ENCODE measurements at places on chromosomes 16 and 17. TPM values are rescaled to one million over a fixed set of nuclear protein-coding genes. Genes with fewer than 3 reads are reported as not detected.

Gene RGS9
- total RNA-seq: 8.6 TPM

Gene SLC5A10
- total RNA-seq: not detected

- DNase-seq: no peak
Measured at GRCh38 chr16:53566552-53567245, 63.7 kb upstream of the AKTIP start.

DNA sequence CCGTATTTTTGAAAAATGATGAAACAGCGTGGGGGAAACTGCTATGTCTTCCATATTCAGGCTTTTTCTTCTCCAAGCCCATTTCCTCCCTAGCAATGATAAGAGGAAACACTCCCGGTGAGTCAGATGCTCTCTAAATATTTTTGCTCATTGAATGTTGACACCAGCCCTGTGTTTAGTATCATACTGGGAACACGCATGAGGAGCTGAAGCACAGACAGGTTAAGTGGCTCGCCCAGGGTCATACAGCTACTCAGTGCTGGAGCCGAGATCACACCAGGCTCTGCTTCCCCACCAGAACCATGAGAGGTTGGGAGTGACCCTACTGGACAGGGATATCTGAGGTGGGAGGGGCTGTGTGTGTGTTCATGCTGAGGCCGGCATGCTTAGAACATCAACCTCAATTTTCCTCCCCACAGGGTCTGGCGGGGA, 37.8 kb upstream of the ADGRG1 start:
- no peak for DNase-seq

Gene SCNN1G
- 2.6 TPM for total RNA-seq

Gene KRTAP2-2
- total RNA-seq: not detected

- DNase-seq: no peak
Measured at GRCh38 chr16:25126820-25127232, 15.3 kb downstream of the LCMT1 start.

Gene CCDC154
- 0.47 TPM for total RNA-seq

- no peak for DNase-seq
Measured at GRCh38 chr17:2083613-2084035, 28.7 kb downstream of the HIC1 start.

DNA sequence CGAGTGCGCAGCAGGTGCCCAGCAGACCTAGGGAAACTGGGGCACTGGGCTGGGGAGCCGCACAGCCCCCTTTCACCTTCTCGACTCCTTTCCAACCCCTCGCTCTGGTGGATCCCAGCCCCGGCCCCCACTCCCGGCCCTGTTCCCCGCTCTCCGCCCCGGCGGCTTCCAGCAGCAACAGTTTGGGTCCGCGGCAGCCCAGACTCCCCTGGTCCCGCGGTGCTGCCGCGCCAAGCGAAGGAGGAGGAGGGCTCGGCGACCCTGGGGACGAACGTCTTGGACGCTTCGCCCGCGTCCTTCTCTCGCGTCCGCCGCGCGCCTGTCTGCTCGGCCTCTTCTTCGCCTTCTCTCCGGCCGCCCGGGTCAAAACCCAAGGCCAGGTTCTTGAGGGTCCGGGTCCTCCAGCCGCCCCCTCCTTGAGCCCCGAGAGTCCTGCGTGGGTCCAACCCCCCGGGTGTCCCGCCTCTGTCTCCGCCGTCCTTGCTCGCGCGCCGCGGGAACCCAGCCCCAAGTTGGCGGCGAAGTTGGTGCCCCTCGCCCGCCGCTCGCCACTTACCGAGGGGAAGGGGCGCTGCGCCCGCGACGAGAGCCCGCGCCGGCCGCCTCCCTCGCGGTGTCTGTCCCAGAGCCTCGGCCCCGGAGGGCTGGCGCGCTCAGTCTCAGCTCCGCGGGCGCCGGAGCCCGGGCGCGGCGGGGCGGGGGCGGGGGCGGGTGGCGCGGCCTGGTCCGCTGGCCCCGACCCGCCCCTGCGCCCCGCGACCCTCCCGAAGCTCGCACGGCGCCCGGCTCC, 1.4 kb upstream of the GRIN2C start:
- no peak for DNase-seq

DNA sequence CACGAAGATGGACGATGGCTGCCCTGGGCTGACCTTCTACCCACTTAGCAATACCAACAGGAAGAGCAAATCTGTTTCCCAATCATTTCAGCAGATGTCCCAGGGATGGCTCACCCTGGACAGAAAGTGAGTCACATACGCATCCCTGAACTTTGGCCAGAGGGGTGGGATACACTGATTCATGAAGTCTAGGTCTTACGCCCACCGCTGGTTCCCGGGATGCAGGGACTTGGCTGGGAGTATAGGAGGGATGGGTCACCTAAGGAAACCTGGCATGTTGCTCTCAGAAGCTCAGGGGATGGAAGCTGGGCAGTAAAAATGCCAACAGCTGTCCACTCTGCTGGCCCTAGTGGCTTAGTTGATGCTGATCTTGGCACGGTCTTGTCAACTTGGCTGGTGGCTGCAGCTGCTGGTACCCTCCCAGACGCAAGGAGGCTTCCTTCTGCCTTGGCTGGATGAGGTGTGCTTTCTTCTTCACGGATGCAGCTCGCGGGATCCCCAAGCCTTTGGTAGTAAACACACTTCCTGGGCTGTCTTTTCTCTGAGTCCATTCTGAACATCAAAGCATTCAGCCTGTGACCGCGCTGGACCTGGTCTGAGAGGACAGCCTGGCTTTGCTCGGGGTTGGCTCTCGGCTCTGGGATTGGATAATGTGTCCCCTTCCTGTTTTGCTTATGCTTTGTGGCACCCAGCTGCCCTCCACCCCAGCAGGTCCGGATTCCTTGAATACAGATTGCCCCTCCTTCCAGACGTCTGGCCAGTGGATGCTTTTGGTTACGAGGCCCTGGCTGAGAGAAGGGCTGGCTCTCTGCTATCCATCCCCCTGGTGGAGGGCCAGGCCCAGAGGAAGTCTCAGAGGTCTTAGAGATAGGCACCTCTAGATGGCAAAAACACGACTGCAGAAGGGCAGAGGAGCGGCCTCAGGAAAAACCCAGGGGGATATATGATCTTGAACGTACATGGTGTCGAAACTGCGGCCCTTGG, 71.5 kb downstream of the RAP1GAP2 start:
- no peak for DNase-seq

- no peak for DNase-seq
Measured at GRCh38 chr17:70171159-70171558, 1.8 kb downstream of the KCNJ2 start.

DNA sequence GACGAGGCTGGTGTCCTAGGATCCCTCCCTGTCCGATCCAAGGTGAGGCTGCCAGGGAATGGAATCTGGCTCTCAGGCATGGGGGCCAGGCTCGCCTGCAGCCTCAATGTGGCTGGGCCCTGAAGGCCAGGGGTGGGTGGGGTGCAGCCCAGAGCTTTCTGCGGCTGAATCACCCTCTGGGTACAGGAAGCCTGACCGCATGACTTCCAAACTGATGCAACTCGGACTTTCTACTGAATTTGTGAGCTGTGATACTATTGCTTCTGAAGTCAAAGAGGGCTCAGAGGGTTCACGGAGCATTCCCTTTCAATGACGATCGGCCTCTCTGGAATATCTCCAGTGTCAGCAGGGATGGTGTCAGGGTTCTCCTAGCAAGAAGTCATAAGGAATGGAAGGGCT, 123.7 kb downstream of the METRNL start:
- peak; percentile 16 for DNase-seq

GRCh38 chr16:47375423-47375822, 85.4 kb downstream of the ITFG1 start:
- no peak for DNase-seq

GRCh38 chr17:44774271-44775135, 15.7 kb downstream of the ADAM11 start:
- peak; percentile 92 for DNase-seq

DNA sequence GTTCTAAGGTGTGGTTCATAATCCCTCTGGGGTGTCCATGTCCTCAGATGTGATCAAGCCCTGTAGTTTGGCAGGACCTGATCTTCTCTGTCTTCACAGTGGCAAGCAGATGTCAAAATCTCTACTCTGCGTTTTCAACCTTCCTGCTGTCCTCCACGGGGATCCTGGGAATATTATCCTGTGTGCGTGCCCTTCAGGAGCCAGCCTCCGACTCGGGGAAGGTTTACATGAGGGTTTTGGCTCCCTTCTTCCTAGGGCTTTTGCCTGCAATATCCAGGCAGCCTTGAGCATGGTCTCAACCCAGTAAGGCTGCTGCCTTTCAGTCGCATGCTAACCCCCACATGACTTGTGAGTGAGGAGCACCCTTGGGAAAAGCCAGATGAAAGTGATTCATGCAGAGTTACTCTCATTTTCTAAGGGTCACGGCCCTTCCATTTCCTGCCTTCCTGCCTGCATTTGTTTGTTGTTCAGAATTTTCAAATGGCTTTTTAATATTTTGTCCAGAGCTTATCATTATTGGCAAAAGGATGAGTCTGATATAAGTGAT, 202.2 kb upstream of the CHMP6 start:
- DNase-seq: no peak

DNA sequence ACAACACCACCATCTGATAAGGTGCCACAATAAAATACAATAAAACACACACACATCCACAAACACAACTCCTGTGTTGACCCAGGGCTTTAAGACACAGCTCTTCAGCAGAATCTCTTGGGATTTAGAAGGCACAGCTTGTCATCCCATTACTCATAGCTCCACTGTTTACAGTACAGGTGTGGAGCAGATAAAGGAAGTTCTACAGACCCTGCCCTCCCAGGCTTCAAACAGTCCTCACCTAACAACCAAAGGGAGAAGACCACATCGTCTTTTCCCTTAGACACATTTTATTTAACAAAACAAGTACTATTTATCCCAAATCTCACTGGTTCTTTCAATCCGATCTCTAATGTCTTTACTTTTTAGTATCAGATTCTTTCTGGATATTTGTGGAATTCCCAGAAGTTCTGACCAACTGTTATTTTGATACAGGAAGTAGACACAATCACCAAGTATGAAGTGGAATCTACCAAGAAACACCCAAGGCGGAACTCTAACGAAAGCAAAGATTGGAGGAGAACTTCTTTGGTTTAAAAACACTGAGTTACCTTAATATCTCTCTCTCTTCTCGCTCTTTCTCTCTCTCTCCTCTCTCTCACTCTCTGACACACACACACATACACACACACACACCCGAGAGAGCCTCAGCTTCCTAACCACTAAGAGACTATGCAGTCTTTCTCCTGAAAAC, 46.1 kb downstream of the CYTH1 start:
- DNase-seq: no peak

Gene KRT15
- 28.7 TPM for total RNA-seq

DNA sequence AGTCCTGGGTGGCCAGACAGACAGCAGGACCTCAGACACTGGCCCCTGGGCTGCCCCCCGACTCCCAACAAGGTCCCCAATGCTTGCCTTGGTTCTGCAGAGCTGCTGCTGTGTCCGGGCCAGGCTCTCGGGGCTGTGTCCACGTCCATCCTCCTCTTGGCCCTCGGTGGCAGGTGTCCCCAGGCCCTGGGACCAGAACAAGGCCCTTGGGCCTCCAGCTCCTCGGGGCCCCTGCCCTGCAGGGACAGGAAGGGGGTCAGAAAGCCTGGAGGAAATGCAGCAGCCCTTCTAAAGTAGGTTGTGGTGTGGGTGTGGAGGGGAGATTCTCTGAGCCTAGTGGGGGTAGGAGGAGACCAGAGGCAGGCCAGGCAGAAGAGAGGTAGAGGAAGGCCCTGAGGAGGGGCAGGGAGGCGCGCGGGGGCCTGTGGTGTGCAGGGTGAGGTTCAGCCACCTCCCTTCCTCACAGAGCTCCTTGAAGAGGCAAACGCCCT, 2.5 kb upstream of the AXIN1 start:
- DNase-seq: no peak

- DNase-seq: no peak
Measured at GRCh38 chr17:68595496-68595895, 5.7 kb downstream of the FAM20A start.

DNA sequence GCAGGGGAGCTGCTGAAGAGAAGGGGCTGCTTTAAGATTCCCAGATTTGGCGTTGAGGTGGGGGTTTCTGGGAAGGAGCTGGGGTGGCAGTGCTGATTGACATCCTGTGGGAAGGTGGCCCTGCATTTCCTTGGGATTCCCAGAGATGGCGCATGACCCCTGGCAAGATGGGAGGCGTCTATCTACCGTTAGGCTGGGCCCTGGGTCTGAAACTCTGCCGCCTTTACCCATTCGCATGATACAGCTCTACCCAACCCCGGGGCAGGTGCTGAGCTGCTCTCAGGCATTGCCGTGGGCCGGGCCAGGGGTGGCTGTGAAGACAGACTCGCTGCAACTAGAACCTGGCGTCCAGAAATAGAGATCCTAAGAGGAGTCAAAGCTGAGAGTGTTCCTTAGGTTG, 9.9 kb upstream of the MVD start:
- DNase-seq: no peak

DNA sequence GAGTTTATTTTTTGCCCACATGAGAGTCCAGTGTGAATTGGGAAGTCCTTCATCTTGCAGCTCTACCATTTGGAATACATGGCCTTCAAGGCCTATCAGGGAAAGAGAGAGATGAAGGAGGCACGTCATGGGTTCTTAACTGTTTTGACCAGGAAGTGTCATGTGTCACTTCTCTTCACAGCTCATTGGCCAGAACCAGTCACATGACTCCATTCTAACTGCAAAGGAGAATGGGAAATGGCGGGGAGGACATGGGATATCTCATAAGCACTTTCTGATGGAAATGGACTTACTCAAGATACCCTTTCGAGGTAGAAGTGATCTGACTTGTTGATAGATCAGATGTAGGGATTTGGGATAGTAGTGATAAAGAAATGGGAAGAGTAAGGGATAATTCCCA, 57.9 kb upstream of the CES5A start:
- DNase-seq: no peak

GRCh38 chr17:45639297-45639849, 144.7 kb upstream of the CRHR1 start:
- DNase-seq: no peak

Gene BRIP1
- 4.4 TPM for total RNA-seq

Gene CCL16
- total RNA-seq: 1.1 TPM

Gene SPN
- total RNA-seq: 3.0 TPM

- DNase-seq: peak; percentile 60
Measured at GRCh38 chr16:11949527-11949926, 7.7 kb upstream of the NPIPB2 start.

Gene CDK5RAP3
- 1,062 TPM for total RNA-seq

- no peak for DNase-seq
Measured at GRCh38 chr16:51168755-51169154, 17.7 kb upstream of the SALL1 start.

GRCh38 chr16:15502041-15502725, 67.8 kb downstream of the BMERB1 start:
- DNase-seq: no peak

- DNase-seq: no peak
Measured at GRCh38 chr17:41523787-41524186, 4.3 kb downstream of the KRT19 start.

DNA sequence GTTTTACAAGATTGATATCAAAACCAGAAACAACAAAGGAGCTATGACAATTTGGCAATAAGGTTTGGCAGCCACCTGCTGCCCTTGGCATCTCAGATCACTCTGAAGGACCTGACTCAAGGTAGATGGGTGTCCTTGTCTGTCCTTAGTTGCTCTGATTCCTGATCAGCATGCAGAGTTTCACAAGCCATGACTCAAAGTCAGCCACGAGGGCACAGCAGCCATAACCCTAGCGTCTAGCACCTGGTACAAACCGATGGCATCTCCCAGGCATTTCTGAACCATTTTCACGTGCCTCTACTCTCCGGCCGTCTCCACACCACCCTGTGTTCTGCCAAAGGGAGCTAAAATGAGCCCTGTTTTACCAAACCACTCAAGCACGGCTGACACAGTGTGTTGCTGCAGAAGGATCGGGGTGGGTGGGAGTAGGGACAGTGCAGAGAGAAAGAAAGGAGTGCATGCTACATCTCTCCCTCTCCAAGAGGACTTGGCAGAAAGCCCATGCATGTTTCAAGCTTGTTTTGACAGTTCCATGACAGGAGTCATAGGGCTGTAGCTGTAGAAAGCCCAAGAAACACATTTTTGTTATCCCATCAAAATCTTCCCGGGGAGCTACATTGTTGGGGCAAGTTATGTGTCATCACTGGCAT, 297.3 kb downstream of the ABCC12 start:
- DNase-seq: no peak

All from Peyer's patch (tissue), 4 donors.